ENCODE measurements at places on chromosomes 1 and 21. TPM values are rescaled to one million over a fixed set of nuclear protein-coding genes. Genes with fewer than 3 reads are reported as not detected.

DNA sequence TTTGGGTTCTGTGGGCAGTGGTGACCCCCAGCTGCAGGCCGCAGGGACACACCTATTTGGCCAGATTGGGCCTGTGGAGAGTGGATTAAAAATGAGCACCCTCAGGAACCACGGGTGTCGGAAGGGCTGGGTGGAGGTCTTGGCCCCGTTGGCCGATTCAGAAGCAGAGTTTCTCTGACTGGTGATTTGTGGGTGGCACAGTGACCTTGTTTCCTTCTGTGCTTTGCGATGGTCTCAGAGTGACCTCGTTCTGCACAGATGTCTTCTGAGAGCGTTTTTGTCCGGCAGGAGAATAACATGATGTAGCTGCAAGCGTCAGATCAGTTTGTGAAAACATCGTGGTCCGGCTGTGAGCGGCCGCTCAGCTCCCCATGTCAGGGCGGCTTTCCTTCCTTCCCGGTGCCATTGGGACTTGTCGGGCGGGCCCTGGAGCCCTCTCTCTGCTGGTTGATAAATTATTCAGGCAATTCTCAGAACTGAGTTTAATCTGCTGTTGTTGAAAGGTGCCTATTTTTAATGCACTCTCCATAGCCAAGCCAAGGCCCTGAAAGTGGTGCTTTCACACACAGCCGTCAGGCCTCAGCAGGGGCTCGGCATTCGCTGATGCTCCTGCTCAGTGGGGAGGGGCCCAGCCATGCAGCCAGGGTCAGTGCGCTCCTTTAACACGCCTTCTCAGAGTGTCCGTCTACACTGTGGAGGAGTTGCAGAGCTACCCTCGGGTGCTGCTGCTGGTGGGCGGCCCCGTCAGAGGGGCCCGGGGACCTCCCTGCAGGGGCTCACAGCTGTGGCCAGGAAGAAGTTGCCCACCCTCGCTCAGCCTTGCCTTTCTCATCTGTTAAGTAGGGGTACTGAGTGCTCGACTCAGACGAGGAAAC is 26.8 kb downstream of the TRPM2 start:
- H3K27me3 ChIP-seq: peaks cover 2% of the 10 kb centered on the region
- H3K4me1 ChIP-seq: peaks cover 12% of the 10 kb centered on the region
- H3K36me3 ChIP-seq: peaks cover 46% of the 10 kb centered on the region
- DNase-seq: no peak
- no peak overlapping the region for H3K4me3 ChIP-seq

Gene MIXL1
- not detected for total RNA-seq

Gene NTMT2
- total RNA-seq: not detected

DNA sequence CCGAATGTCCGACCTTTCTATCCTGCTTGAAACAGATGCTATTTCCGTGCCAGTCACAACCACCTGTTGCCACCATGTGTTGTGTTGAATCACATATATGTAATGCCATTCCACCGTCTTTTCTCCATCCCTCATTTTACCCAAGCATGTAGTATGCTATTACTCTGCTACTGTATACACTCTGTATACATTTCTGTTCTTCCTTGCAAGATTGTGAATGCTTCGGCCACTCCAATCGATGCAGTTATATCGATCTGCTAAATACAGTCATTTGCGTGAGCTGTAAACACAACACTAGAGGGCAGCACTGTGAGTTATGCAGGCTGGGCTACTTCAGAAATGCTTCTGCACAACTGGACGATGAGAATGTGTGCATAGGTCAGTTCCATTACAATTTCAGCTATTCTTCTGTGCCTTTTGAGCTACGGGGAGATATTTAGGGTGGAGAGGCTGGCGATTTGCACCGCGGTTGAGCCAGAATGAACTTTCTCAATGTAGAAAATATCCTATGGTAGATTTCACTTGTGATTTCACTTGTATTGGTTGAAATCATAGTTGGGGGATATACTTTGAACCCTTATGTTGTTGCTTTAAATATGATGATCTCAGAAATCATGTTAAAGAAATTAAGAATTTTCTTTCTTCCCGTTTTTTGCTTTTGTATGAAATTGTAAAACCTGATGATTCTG is 289.8 kb downstream of the NTNG1 start:
- H3K27me3 ChIP-seq: no peaks in the 10 kb centered on the region
- no peak overlapping the region for H3K4me3 ChIP-seq
- H3K4me1 ChIP-seq: no peaks in the 10 kb centered on the region
- no peak overlapping the region for H3K27ac ChIP-seq
- no peaks in the 10 kb centered on the region for H3K36me3 ChIP-seq

Gene RSBN1
- total RNA-seq: 19.5 TPM

DNA sequence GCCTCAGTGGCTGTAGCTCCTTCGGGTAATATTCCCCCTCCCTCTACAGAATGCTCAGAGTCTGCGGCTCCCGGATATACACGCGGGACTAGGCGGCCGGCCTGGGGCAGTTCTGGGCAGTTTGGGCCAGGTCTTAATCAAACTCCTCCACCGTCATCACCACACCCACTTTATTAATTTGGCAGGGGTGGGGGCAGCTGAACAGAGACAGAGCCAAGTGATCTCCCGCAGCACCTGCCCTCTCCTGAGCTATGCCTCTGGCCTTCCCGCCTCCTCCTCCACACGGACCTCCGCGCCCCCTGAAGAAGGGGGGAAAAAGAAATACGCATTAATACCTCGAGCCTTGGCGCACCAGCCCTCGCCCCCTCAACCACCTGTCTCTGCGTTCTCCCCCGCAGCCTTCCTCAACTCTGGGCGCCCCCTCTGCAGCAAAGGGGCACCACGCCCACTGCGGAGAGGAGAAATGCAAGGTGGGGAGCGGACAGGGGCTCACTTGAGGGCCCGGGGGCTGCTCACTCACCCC is 42.6 kb downstream of the CD34 start:
- peaks cover 27% of the 10 kb centered on the region for H3K36me3 ChIP-seq
- H3K27me3 ChIP-seq: no peaks in the 10 kb centered on the region
- peaks cover 38% of the 10 kb centered on the region for H3K4me1 ChIP-seq
- no peak for DNase-seq
- peak overlapping the region; percentile 96 for H3K27ac ChIP-seq

GRCh38 chr1:221164029-221164428 is 284.8 kb downstream of the HLX start:
- no peaks in the 10 kb centered on the region for H3K4me1 ChIP-seq
- no peak overlapping the region for H3K27ac ChIP-seq
- H3K4me3 ChIP-seq: no peak overlapping the region
- H3K36me3 ChIP-seq: no peaks in the 10 kb centered on the region
- H3K27me3 ChIP-seq: peaks cover 2% of the 10 kb centered on the region
- DNase-seq: no peak

Gene CAMK2N1
- 1.9 TPM for total RNA-seq

Gene GPR37L1
- not detected for total RNA-seq

- no peak for DNase-seq
- no peaks in the 10 kb centered on the region for H3K36me3 ChIP-seq
- no peak overlapping the region for H3K4me3 ChIP-seq
- no peak overlapping the region for H3K27ac ChIP-seq
- no peaks in the 10 kb centered on the region for H3K4me1 ChIP-seq
Observed at GRCh38 chr1:56675763-56676162, 30.6 kb downstream of the PRKAA2 start.

- H3K27me3 ChIP-seq: peaks cover 7% of the 10 kb centered on the region
- H3K27ac ChIP-seq: no peak overlapping the region
- no peak overlapping the region for H3K4me3 ChIP-seq
- no peaks in the 10 kb centered on the region for H3K4me1 ChIP-seq
- no peak for DNase-seq
Observed at GRCh38 chr1:88530246-88530645, 153.8 kb upstream of the PKN2 start.

Gene VCAM1
- 0.10 TPM for total RNA-seq

Gene RIPK4
- not detected for total RNA-seq

Gene KIAA0040
- total RNA-seq: 45.6 TPM

GRCh38 chr21:33731447-33731846 is 89.1 kb downstream of the ITSN1 start:
- no peak for DNase-seq
- no peaks in the 10 kb centered on the region for H3K4me1 ChIP-seq
- H3K27me3 ChIP-seq: no peaks in the 10 kb centered on the region
- H3K4me3 ChIP-seq: no peak overlapping the region
- H3K36me3 ChIP-seq: no peaks in the 10 kb centered on the region

DNA sequence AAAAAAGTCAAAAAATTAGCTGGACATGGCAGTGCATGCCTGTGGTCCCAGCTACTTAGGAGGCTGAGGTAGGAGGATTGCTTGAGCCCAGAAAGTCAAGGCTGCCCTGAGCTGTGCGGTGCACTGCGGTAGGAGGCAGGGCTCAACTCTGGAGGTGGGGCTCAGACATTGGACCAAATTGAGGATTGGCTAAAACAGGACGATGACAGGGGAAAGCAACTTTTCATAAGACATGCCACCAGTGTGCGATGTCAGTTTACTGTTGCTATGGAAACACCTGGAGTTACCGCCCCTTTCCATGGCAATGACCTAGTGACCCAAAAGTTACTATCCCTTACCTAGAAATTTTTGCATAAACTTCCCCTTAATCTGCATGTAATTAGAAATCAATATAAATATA is 85.3 kb downstream of the DISP3 start:
- no peak overlapping the region for H3K4me3 ChIP-seq
- DNase-seq: no peak
- no peaks in the 10 kb centered on the region for H3K36me3 ChIP-seq
- H3K4me1 ChIP-seq: no peaks in the 10 kb centered on the region
- H3K27me3 ChIP-seq: peaks cover 3% of the 10 kb centered on the region

- H3K4me3 ChIP-seq: no peak overlapping the region
- no peak overlapping the region for H3K27ac ChIP-seq
- H3K36me3 ChIP-seq: no peaks in the 10 kb centered on the region
- DNase-seq: no peak
Observed at GRCh38 chr1:208153386-208153785, 90.8 kb downstream of the PLXNA2 start.

- no peaks in the 10 kb centered on the region for H3K27me3 ChIP-seq
- no peak for DNase-seq
- no peaks in the 10 kb centered on the region for H3K36me3 ChIP-seq
Observed at GRCh38 chr21:28257276-28257675, 735.4 kb downstream of the LTN1 start.

Measured in activated T-helper 1 cell treated with anti-CD3 and anti-CD28 coated beads, Interleukin-12 subunit alpha, Interleukin-12 subunit beta, Interleukin-2, Interleukin-4 antibody, amounts not matched to agents 30 ng/mL and 10 ng/mL and 1 ng/mL, durations not matched to agents 14 hours and 24 hours and 36 hours (primary cell).